ENCODE measurements at places on chromosomes 4 and X.

GRCh38 chr4:177266506-177266905 lies 43.2 kb upstream of the NEIL3 start:
- no peak for DNase-seq

- DNase-seq, result no peak
Observed at GRCh38 chr4:160044693-160045092, 941.8 kb downstream of the RAPGEF2 start.

- no peak for DNase-seq
Observed at GRCh38 chr4:21819086-21819485, 129.5 kb downstream of the KCNIP4 start.

DNA sequence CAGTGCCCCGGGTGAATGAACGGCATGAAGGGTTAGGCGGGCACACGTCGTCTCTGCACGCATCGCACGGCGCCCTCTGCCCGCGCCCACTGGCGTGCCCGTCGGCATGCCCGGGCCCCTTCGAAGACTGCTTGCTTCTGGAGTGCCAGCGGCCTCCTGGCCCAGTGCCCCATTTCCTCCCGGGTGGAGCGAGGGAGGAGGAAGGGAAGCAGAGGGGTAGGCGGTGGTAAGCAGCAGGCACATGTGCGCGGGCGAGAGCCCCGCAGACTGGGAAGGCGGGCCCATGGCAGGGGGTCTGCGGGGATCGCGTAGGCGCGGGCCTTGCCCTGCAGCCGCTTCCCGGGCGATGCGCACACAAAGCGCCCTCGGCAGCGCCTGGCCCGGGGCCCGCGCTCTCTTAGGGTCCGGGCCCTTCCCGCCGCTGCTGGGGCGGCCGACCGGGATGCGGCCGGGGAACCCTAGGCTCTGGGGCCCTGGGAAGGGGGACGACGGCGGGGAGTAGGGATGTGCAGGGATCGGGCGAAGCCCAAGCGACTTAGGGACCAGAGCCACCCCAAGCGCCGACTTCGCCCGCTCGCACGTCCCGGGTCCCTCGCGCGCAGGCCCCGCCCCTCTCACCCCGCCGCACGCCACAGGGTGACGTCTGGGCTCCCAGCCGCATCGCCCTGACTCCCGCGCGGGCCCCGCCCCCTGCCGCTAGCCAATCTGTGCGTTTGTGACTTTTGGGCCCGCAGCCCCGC lies 866 bp upstream of the EMD start:
- no peak for DNase-seq

DNA sequence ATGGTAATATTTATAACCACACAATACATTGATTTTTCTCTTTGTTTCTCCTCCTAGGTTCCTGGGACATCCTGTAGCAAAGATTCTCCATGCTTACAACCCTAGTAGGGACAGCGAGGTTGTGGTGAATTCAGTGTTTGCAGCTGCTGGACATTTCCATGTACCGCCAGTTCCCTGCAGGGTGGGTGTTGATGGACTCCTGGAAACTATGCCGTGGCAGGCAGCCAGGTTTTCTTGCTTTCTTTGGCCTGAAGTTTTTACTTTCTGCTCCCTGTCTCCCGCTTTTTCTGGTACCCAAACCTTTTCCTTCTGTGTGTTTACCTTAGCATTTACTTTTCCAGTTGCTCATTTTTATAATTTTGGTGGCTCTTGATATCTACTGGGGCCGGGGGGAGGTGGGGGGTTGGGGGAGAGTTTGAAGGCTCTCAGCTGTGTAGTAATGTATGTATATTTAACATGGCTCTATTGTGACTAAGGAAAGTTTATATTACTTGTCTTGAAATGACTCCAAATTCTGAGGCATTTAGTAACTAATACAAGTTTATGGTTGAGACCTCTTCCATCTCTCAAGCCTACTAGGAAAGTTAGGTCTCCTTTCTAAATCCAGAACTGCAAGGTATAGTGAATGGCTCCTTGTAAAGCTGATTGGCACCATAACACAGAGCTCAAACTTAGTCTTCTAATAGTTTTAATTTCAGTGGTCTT lies 89.7 kb downstream of the TMEM131L start:
- DNase-seq, result no peak

DNA sequence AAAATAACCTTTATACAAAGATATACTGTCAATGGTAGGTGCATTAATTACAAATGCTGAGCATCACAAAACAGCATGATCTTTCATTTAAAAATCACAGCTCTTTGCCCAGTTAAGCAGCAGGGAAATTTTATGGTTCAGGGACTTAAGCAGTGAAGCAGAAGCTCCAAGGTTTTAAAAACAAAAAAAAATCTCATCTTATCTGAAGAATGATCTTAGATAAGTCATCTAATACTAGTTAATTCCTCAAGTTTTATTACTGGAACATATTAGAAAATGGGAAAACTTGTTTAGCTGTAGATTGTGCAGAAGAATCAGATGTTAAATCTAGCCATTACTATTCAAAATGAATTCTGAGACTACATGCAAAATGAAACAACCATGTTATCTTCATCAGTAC lies 289.9 kb downstream of the GASK1B start:
- DNase-seq, result no peak

DNA sequence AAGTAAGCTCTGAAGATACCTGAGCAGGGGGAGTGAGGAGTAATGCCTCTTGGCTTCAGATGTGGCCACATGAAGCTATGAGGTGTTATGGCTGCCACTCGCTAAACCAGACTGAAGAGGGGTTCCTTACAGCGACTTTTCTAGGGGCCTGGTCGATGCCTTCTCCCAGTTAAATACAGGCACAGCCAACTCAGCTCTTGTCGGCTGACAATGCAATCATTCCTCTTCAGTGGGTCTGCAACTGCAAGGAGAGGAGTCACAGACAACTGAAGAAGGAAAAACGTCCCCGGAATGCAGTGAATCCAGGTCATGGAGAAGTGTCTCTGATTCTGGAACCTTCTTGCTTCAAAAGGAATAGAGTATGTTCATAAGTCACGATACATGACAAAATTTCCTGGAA lies 106.4 kb downstream of the RNF150 start:
- no peak for DNase-seq

DNA sequence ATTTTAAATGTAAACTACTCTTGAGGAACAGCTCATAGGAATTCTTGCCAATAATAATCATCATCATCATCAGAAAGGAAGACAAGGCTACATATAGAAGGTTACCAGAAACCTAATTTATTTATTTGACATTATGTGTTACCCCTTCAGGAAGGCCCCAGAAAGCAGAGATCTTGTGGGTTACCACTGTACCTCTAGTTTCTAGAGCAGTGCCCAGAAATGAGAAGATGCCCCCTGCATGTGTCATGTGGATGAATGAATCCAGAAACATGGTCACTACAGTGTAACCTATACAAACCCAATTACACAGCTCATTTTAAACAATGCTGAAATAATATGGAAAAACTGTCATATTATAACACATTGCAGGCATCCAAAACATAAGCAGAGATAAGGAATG lies 70.4 kb downstream of the ARAP2 start:
- no peak for DNase-seq

DNA sequence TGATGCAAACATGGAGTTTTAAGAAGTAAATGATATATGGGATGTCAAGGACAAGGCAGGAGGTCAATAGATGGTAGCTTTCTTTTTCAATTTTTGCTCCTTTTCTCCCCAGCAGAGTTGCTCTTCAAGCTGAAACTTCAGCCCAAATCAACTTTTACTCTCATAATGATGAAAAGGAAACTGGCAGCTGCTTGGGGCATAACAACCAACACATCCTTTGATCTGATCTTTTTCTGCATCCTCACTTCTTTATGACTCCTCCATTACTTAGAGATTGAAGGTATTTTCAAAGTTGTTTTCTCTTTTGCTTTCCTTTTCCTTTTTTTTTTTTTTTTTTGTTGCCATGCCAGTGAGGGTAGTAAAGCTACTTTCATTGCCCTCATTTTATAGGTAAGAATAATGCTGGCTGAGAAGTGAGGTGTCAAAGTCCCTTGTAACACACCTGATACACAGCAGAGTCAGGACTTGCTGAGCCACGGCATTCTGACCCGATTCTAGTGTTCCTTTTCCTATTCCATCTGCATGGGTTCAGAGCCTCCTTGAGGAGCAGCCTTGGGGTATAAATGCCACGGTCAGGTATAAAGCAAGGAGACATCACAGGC lies 26.9 kb downstream of the SLC2A9 start:
- DNase-seq, result no peak

DNA sequence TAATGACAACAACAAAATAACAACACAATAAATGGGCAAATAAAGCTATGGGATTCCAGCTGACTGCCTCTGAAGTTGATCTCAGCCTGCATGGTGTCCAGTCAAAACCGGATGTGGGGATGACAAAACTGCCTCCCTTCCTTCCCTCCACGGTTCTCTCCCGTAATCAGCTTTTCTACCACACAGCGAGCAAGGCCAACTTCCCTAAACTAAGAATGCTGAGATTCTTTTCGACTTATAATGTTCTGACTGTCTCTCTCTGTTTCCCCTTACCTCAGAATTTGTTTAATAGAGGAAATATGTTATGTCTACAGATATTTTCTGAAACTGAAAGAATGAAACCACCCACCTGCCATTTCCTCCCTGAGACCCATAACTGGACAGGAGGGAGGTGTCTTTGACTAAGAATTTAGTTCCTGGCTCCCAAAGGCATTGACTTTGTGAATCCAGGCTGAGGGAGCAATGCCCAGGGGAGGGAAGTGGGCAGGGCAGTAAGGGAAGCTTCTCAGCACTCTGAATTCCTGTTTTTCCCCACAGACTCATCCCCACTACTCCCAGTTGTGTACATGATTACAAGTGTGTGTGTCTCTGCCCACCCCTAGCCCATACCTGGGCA lies 1.0 kb upstream of the TLR1 start:
- DNase-seq, result no peak

GRCh38 chr4:65367306-65367705 lies 303.0 kb downstream of the EPHA5 start:
- DNase-seq, result no peak

DNA sequence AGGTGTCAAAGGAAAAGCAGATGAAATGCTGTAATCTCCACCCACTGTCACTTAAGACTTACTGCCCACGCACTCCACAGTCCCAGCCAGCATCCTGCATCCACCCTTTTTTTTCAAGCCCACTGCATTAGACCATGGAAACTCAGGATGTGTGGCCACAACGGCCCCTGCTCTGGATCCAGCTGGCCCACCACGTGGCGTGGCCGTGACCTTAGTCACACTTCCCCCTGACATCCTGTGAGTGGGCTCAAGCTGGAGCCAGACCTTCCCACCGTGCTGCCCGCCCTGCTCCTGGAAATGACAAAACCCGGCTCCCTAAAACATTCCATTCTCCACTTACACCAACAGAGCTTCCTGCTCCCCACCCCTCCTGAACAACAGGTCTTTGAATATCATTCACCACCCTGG lies 588.3 kb upstream of the DIPK2B start:
- no peak for DNase-seq

DNA sequence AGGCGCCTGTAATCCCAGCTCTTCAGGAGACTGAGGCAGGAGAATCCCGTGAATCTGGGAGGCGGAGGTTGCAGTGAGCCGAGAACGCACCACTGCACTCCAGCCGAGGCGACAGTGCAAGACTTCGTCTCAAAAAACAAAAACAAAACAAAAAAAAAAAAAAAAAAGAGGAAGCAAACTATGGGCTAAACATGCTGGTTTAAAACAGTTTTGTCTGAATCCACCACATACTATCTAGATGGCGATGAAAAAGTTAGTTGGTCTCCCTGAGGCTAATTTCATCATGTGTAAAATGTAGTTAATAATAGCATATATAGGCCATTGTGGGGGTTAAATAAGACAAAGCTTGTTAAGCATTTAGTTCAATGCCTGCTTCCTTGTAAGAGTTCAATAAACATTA lies 451.1 kb downstream of the RPA4 start:
- DNase-seq, result no peak

DNA sequence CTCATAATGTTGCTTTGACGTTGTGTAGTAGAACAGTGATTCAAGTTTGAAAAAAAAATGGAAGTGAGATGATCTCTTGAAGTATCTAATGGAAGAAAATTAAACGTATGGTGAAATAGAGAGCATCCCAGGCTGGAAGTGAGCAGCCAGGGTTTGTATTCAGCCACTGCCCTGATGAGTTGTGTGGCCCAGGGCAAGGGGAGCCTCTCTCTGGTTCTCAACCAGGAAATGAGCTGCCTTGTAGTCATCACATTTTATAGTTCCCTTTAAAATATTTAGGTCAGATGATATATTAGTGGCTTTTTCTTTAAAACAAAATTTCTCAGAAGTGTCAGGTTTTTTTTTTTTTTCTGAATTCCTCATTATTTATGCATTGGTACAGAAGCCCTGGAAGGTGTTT lies 150.3 kb downstream of the GPAT3 start:
- DNase-seq, result no peak

DNA sequence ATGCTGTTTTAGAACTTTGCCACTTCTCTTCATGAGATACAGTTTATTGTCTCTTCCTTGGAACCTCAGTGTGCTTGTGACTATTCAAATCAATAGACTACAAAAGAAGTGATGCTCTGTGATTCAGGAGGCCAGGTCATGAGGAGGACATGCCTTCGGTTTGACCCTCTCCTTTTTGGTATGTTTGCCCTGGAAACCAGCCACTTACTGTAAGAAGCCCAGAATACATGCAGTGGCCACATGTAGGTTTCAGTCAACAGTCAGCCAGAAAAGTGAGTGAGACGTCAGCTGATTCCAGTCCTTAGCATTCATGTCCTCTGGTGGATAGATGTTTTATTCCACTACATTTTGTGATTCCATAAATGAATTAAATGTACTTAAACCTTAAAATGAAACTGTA lies 328.7 kb downstream of the PCDH18 start:
- DNase-seq, result no peak

- no peak for DNase-seq
Observed at GRCh38 chrX:140712413-140713173, 3.0 kb downstream of the LINC00632 start.

GRCh38 chr4:3813151-3814052 lies 47.2 kb downstream of the ADRA2C start:
- DNase-seq, result no peak

DNA sequence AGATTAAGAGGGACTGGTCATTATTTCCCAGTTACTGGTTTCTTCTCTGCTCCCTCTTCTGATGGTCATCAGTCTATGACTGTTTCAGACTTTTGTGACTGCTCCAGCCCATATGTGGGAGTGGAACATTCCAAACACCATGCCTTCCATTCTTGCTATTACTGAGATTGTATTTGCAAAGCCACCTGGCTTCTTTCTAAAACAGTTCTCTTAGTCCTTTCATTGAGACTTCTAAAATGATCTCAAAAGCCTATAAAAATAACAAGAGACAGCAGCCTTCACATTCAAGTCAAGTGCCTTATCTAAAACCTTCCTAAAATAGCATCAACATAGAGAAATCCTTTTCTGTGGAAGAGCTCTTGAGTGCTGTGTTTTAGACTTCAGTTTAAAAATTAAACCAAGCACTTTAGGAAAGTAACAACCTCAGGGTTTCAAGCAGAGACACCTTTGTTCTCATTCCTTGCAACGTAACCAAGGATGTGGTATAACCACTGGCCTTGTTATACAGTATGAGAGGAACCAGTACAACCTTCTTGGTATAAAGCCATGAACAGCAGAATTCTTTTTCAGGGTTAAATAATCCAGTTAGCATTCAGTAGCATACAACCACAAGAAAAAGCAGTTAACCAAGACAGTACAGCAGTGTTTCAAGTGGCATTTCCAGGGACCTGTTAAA lies 97.1 kb downstream of the NFKB1 start:
- DNase-seq, result no peak

Data from stimulated activated CD8-positive, alpha-beta memory T cell treated with anti-CD3 and anti-CD28 coated beads, Interleukin-7, amount 100 ng/mL, for 48 hours (primary cell).